ENCODE measurements at places on chromosomes 11 and 22.

DNA sequence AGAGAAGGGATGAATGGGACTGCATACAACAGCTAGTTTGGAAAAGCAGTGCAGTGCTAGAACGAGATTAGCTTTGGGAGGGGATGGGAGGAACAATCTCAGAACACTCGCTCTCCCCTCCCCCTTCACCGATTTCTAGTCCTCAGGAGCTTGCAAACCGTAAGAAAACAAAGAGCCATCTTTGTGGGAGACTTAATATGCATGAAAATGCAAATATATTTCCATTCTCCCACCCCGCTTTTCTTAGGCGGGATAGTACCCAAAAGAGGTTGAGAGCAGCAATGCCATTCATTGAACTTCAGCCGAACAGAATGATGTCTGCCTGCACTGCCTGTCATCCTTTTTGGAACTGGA lies 1.1 kb downstream of the SPINDOC start:
- no peak for DNase-seq

DNA sequence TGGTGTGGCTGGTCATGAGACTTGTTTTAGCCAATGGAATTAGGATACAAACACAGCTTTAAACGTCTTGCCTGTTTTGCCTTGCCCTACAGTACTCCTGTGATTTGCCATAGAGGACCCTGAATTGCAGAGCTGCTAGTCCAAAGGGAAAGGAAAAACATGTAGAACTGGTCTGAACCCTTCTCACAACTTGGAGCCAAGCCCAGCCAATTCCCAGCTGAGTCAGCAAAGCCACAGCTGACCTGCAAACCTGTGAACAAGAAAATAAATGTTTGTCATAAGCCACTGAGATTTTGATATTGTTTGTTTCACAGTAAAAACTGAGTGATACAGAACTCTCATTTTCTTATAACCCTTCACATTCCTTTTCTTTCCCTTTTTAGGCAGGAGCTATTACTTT lies 360.5 kb upstream of the API5 start:
- DNase-seq: peak; percentile 24

DNA sequence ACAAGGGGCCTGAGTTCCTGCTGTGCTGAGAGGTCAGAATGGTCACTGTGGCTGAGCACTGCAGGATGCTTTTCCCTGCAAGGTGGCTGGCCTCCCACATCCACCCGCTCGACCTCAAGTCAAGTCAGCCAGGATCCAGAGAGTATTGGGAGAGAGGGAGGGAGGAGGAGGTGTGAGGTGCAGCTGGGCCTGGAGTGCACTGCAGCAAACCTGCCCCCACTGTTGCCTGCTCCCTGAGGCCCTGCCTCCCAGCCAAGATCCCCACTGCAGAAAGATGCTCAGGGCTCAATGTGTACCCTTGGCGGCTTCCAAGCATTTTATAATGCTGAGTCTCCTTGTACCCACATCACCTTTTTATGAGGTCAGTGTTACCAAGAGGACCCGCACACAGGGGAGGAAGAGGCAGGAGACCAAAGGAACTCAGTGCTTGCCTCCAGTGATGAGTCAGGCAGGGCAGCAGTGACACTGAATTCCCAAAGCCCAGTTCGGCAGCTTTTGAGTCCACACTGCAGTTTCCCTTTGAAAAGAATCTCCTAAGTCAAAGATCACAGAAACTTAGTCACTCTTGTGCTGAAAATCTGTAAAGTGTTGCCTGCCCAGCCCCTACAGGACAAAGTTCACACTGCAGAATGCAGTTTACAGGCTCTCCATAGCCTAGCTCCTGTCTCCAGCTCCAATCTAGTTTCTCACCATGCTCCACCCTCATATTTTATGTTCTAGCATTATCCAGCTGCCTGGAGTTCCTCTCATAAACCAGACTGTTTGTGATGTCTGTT lies 3.1 kb downstream of the ENDOD1 start:
- DNase-seq: no peak

DNA sequence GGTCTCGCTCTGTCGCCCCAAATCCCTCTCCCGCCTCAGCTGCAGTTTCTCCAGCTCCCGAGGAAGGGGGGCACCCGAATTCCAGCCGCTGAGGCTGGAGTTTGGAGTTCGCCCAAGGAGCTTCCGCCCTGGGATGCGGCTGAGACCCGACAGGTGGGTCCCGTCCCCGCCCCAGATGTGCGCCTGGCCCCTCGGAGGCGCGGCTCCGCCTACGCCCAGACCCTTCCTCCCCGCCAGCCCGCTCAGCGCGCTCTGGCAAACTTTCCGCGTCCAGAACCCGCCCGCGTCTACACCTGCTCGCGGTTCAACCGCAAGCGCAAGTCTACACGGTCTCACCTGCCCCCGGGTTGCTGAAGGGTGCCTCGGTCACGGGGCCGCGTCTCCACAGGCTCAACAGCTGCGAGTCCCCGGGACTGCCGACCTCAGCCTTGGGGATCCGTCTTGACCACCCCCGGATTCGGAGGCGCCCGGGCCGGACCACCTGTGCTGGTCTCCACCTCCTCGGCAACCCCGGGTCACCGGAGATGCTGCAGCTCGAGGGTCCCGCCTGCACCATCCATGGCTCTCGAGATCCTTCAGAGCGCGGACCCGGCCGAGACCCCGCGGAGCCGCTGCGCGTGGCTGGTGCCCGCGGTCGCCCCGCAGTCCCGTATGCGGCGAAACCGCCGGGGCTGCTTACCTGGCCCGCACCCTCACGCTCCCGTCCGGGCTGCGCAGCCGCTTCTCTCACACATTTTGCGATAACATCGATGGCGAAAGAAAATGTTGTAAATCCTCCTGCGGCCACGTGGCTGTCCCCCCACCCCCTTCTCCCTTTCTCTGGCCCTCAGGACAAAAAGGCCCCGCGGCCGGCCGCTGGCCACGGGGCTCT lies 63.6 kb downstream of the NFAM1 start:
- DNase-seq: no peak

GRCh38 chr11:19344661-19345518 lies 104.1 kb upstream of the E2F8 start:
- DNase-seq: no peak

DNA sequence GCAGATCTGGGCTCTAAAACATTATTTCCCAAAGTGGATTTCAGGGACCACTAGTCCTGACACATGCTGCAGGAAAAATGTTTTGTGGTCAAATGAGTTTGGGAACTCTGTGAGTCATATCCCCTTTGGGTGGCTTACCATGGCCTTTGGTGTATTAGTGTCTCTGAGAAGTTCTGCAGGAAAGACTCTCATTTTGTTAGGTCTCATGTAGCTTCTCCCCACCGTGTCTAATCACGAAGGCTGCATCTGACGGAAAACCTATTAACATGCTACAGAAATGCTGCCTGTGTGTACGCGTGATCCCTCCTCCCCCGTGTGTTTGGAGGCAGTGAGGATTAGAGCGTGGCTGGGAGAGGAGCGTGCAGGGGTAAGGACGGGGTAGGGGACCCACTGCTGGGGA lies 191.7 kb downstream of the ST3GAL4 start:
- DNase-seq: no peak

DNA sequence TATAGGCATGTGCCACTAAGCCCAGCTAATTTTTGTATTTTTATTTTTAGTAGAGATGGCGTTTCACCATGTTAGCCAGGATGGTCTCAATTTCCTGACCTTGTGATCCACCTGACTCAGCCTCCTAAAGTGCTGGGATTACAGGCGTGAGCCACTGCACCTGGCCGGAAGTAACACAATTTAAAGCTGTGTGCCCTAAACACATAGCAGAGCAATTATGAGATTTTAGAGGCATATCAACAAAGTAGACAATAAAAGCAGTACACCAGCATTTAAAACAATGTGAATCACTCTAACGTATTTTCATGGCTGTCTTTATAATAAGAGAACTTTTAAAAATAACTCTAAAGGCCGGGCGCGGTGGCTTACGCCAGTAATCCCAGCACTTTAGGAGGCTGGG lies 42.4 kb downstream of the PRR14L start:
- no peak for DNase-seq

DNA sequence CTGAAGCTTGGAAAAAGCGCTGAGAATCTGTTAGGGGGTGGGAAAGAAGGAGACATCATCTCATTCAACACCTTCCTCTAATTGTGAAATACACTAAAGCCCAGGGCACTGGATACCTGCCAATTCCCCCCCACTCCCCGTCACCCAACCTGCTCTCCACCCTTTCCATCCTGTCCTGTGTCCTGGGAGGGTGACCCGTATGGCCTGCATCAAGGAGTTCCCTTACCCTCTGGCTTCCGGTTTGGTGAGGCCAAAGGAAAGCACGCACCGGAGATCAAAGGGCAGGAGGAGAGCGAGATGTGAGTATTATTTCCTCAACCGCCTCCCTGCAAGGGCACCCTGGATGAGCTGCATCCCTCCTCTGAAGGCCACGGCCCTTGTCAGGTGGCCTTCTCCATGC lies 65.0 kb upstream of the PTPRJ start:
- DNase-seq: no peak

- DNase-seq: no peak
Observed at GRCh38 chr11:17171343-17171742, 36.4 kb downstream of the PIK3C2A start.

- DNase-seq: no peak
Observed at GRCh38 chr11:46161201-46161600, 39.9 kb upstream of the PHF21A start.

DNA sequence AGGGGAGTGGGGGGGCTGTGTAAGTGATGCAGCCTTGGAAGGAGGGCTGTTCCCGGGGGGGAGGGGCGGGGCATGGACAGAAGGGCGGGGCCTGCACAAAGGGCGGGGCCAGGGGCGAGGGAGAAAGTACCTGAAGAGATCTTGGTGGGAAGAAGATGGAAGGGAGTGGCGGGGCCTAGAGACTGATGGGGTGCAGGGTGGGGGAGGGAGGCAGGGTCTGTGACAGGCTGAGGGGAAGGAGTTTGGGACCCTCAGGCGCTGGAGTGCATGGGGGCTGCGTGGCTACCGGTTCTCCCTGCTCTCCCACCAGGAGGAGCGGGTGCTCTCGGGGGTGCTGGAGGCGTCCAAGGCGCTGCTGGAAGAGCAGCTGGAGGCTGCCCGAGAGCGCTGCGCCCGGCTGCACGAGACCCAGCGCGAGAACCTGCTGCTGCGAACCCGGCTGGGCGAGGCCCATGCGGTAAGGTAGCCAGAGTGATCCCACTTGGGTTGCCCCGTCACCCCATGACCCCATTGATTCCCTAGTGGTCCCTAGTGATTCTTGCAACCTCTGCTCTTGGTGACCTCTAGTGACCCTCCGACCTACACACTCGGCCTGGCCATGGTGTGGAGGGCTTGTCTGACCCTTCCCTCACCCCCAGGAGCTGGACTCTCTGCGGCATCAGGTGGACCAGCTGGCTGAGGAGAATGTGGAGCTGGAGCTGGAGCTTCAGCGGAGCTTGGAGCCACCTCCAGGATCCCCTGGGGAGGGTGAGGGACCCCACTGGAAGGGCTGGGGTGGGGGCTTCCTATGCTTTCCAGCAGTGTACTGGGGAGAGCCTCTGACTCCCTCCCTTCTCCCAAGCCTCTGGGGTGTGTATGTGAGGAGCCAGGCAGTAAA lies 3.1 kb downstream of the CCDC88B start:
- DNase-seq: peak; percentile 25
